ENCODE measurements at places on chromosomes 2 and 18.

- DNase-seq: no peak
These were observed 10.3 kb downstream of the EDAR start for GRCh38 chr2:108978709-108979111.

DNA sequence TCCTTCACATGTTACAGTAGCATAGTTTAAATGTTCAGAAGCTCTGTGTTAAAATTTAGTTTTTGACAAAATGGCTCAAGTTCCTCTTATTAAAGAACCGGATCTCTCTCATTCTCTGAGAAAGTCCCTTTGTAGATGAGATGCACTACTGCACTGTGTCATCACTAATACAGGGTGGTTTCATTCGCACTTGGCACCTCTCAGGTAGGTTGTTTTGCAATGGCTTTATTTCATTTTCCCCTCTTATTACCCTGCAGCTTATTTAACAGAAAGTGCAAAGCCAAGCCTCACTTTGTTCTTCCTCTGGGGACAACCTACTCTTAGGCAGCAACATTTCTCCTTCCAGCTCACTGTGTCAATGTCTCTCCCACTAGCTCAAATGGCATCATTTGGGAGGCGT is 185.1 kb downstream of the DLGAP1 start:
- DNase-seq: no peak

DNA sequence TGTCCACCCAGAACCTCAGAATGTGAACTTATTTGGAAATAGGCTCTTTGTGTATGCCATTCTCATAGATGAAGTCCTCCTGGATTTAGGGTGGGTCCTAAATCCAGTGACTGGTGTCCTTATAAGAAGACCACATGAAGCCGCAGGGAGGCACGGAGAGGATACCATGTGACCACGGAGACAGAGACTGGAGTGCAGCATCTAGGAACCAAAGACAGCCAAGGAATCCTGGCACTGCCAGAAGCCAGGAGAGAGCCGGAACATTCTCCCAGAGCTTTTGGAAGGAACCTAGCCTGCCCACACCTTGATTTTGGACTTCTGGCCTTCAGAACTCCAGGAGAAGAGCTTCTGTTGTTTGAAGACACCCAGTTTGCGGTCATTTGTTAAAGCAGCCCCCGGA is 49.7 kb downstream of the ARL4C start:
- no peak for DNase-seq

- no peak for DNase-seq
These were observed 124.7 kb downstream of the RAPGEF4 start for GRCh38 chr2:172860336-172860707.
